Activated T-cell treated with anti-CD3 and anti-CD28 coated beads for 48 hours (primary cell): ENCODE measurements at places on chromosomes 12 and 14.

DNA sequence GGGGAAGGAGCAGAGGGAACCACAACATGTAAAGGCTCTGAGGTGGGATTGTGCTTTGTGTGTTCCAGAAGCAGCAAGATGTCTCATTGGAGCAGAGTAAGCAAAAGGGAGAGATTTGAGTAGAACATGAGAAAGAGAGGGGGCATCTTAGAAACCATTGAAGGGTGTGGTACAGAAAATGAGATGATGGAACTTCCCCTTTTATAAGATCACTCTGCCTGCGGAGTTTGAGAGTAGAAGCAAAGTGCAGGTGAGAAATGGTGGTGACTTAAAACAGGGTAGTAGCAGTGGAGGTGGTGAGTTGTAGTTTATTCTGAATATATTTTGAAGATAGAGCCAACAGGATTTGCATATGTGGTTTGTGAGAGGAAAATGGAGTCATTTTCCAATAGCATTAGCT is 56.0 kb downstream of the FBXO34 start:
- no peak for DNase-seq

GRCh38 chr12:42525444-42525843 is 64.1 kb downstream of the PRICKLE1 start:
- DNase-seq = no peak

GRCh38 chr14:23294734-23295561 is 7.7 kb downstream of the PPP1R3E start:
- peak; percentile 33 for DNase-seq

DNA sequence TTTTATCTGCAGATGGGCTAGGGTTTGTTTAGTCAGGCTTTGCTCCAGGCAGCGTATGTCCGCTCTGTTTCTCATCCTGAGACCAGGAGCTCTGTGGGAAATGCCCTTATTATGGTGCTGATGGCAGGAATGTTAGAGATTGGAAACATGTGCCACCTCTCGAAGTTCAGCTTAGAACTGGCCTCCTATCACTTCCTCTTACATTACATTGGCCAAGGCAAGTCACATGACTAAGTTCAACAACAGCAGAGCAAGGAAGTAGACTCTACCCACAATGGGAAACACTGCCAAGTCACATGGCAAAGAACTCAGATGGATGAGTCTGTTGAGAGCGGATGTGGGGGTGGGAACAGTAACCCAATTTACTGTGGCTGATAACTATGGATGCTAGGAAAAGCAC is 161.9 kb upstream of the WSCD2 start:
- DNase-seq = no peak

DNA sequence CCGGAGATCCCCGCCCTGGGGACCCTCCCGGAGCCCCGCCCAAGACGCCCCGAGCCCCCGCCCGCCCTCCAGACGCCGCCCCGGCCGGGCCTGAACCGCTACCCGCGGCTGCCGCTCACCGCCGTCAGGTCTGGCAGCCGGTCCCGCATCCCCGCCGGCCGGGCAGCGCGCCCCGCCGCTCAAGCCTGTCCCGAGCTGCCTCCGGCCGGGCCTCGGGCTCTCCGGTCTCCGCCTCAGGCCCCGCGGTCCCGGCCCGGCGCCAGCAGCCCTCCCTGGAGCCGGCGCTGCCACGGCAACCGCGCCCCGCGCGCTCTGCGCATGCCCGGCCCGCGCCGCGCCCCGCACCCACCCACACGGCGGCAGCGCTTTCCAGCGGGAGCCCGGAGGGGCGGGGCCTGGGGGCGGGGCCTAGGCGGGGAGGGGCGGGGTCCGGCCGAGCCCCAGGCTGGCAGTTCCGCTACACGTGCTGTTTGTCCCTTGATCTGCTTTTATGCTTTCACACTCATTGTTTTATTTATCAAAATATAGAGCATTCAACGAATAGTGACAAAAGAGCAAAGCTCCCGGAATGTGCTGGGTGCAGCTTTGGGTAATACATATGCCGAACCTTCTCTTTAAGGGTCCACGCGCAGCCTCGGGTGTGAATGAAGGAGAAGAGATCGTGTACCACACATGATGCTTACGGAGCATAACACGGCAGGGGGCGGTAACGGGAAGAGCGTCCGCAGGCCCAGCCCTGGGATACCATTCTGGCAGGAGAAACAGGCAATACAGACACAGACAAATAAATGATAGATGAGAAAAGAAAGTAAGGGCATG is at the start of gene STX2:
STX2 (minus strand) TSS at position 300 of the 819 bp plus-strand sequence; CDS start at position 149, 151 bp downstream.
- DNase-seq = peak; percentile 90

DNA sequence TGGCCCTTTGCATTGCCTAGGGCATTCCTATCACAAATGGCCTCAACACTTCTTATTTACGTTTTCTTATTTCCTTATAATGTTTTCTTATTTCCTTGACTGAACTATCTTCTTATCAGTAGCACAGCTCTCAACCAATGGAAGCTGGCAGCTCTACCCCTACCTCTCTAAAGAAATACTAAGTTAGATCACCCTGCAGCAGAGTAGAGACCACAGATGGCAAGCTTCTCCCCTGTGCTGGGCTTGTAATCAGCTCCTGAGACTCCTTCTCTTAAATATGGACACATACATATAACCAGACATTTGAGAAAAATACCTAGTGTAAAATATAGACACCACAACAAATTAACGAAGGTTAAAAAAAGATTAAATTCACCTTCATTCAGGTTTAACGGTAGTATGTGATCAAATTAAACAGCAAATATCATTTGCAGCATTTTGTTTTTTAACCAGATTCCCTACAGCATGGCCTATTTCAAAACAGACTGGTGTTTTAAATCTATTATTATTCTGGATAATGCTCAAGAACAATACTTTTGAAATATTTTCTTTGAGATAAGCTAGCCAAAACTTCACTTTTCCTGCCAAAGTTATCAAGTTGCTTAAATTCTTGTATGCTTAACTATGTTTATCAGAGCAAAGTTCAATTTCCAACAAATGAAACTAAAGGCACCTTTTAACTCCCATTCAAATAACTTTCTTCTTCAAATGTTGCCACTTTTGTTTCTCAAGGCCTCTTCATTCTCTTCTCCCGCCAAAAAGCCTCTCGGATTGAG is 54.3 kb downstream of the SLC41A2 start:
- no peak for DNase-seq

GRCh38 chr12:11653215-11653753 is 3.8 kb downstream of the ETV6 start:
- peak; percentile 48 for DNase-seq

DNA sequence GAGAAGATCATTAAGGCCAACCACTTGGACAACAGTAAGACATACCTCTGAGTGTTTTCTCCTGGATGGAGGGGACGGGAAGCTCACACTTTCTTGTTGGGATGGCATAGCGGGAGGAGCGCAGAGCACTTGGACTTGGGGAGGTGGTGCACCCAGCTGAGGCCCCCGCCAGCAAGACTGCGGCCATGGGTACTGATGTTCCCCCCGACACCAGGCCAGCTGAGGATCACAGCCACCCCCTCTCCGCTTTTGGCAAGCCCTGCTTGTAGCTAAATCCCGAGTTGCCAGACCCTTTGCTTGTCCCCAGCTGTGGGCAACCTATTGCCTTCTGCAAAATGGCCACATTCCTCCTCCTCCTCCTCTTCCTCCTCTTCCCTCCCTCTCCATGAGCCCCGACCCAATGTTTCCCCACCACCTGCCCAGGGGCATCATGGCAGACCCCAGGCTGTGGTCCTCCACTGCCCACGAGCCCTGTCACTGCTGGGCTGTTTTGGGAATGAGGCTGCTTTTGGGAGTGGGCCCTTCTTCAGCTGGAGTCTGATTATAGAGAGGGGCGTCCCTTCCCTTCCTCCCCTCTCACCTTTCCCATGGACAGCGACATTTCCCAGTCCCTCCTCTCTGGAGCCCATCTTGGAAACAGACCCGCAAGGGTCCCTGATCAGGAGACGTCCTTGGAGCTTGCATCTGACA is 62.8 kb downstream of the PRMT8 start:
- no peak for DNase-seq

DNA sequence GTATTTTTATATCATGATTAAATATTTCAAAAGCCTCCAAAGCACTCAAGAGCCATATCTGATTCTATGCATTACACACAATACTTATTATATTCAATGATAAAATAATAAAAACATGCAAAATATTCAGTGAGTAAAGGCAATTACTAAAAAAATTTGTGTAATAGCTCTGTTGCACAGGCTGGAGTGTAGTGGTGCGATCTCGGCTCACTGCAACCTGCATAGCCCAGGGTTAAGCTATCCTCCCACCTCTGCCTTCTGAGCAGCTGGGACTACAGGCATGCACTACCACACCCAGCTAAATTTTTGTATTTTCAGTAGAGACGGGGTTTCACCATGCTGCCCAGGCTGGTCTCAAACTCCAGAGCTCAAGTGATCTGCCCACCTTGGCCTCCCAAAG is 45.4 kb downstream of the SBNO1 start:
- no peak for DNase-seq

GRCh38 chr12:22050078-22050477 is 4.1 kb downstream of the CMAS start:
- DNase-seq = no peak

GRCh38 chr12:49458816-49459215 is 80.0 kb upstream of the KCNH3 start:
- no peak for DNase-seq

DNA sequence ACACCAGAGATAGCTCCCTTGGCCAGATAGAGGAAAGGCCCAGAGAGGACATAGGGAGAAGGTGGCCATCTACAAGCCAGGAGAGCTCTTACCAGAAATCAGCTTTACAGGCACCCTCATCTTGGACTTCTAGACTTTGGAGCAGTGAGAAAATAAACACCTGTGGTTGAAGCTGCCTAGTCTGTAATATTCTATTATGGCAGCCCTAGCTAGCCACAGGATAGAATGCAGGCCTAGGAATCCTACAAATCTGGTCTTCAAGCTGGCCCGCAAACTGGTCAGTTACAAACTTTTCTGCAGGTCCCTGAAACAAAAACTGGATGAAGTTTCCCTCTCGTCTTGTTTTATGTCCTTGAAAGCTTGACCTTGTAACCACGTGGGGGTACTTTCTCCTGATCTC is 92.4 kb downstream of the BCAT1 start:
- no peak for DNase-seq

DNA sequence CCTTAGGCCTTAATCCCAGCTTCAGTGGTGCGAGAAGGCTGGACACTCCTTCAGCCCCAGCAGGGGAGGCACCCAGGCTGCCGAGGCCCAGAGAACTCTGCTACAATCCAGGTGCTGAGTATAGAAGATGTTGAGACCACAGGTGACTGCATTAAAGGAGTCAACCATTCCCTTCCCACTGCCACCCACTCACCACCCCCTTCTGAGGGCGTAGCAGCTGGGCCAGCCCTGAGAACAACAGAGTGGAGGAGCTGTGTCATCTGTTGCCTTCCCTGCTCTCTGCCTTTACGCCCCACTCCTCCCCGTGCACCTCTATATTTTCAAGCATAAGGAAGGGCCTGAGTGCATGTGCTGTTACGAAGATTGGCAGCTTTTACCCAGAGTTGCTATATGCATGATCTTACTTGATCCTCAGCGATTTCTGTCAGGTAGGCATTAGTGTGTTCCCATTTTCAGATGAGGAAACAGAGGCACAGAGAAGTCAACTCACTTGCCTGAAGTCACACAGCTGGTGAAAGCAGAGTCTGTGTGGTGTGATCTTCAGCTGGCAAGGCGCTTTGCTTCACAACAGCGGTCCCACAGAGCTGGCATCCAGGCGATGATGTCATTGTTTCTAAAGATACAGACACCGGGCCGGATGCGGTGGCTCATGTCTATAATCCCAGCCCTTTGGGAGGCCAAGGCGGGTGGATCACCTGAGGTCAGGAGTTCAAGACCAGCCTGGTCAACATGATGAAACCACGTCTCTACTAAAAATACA is 46.7 kb downstream of the RIN3 start:
- DNase-seq = no peak

DNA sequence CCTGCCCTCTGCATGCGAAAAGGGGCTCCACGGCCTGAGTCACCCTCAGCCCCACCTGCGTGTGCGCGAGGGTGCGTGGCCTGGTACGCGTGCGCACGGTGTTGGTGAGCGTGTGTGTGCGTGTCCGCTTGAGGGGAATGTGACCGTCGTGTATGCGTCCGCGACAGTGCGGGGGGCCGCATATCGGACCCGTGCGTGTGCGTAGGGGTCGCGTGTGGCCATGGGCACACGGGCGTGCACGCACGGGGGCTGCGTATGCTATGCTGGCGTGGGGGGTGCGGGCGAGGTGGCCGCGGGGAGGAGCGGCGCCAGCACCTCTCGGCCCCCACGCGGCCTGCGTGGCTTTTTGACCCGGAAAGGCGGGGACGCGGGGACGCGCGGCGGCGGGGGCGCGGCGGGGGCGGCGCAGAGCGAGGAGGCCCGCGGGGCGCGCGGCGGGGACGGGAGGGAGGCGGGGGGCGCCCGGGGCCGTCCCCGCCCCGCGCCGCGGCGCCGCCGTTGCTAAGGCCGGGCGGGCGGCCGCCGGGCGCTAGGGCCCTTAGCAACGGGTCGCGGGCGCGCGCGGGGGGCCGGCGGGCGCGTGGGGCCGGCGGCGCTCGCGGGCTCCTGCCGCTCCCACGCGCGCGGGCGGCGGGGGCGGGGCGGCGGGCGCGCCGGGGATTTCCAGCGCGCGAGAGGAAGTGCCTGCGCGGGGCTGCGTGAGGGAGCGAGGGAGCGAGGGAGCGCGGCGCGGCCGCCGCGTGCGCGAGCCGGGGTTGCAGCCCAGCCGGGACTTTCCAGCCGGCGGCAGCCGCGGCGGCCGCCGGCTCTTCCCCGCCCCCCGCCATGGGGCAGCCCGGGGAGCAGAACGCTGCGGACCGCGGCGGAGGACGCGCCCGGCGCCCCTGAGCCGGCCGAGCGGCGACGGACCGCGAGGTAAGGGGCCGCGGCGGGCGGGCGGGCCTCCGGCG is at the start of gene TRAF3:
TRAF3 (plus strand) TSS at position 689 of the 950 bp plus-strand sequence. CDS start 92,753 bp downstream, outside the sequence.
- DNase-seq = peak; percentile 82

DNA sequence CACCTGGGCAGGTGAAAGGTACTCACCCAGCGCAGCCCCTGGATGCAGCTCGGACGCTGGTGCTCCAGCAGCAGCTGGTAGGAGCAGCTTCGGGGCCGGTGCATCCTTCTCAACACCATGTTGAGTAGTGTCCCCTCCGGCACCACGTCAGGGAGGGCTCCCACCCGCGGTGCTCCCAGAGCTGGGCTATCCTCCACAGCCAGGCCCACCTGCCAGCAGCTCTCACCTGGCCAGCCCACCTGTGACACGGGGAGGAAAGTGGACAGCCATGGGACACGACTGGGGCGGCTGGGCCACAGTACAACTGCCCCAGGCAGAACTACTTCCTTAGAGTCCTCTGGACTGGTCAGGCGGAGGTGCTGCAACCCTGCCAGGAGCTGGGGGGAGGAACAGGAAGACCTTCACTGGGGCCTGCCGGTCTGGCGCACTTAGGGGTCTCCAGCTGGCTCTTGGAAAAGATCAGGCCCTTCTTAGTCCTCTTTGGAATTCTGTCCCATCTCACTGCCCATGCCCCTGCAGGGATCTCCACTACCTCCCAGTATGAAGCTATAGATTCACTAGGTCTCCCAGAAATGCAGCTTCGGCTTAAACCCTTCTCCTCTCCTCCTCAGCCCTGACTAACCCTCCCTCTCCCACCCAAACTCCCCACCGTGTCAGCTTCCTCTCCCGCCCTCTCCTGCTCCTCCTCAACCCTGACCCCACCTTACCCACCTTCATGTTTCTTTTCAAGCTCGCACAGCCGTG is 668 bp downstream of the RAPGEF3 start:
- DNase-seq = no peak
